HL-60 (cell line): ENCODE measurements at places on chromosomes 2 and 18.
A peak's percentile ranks its signal among the peaks of the same experiment; 100 is the strongest.

GRCh38 chr2:46319711-46320110 lies 22.5 kb downstream of the EPAS1 start:
- DNase-seq, result no peak

- DNase-seq, result no peak
These were observed 64.4 kb downstream of the LCLAT1 start for GRCh38 chr2:30511122-30512083.

- DNase-seq, result peak; percentile 52
These were observed 26.6 kb upstream of the NAPG start for GRCh38 chr18:10499230-10499629.

DNA sequence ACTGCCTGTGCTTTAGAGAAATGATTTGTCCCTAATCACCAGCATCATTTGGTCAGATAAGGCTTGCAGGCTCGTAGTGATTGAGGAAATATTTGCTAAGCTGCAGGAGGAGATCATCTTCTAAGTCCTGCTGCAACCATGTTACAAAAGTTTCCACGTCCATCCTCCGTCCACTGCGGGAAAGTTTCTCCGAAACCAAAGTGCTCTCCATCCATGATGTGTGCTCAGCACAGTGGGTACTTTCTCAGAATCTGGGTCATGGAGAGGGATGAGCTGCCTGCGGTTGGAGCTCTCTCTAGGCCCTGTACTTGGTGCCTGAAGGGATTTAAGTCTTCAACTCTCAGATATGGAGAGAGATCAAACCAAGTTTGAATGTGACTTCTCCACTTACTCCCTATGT lies 39.3 kb downstream of the IL1RL2 start:
- no peak for DNase-seq

- DNase-seq, result no peak
These were observed 38.0 kb downstream of the BIN1 start for GRCh38 chr2:127069003-127069402.
